ENCODE measurements at places on chromosomes 6 and 20.

DNA sequence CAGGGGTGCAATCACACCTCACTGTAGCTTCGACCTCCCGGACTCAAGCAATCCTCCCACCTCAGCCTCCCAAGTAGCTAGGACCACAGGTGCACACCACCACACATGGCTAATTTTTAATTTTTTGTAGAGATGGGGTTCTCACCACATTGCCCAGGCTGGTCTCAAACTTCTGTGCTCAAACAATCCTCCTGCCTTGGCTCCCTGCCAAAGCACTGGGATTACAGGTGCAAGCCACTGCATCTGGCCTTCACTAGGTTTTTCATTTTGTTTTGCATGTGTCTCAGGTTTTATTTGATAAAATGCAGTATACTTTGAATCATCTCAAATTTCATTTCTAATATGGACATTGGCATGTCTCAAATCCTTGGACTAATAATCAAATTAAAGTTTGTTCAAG, 98.7 kb downstream of the SLC16A10 start:
- no peak for DNase-seq

GRCh38 chr6:110310861-110311446, 47.2 kb downstream of the METTL24 start:
- no peak for DNase-seq

DNA sequence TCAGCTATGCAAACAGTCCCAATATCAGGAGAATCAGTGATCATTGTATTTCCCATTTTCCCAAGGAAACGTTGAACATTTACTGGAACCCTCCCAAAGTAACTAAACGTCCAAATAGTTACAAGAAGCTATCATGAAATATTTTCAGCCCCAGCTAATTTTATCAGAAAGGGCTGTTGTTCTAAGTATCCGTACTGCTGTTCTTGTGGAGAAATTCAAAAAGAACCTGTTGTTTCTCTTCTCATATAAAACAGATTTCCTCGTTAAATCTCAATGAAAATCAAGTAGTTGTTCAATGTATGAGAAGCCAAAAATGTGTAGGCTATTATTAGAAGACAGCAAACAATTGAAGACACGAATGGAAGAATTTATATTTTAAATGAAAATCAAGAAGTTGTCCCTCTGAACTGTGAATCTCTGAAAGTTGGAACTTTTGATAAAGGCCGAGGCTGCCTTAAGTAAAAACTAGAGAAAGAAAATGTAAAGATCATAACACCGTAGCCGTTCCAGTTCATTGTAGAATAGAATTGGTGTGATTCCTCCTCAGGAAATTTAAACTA, 107.7 kb downstream of the HFE start:
- DNase-seq: no peak

DNA sequence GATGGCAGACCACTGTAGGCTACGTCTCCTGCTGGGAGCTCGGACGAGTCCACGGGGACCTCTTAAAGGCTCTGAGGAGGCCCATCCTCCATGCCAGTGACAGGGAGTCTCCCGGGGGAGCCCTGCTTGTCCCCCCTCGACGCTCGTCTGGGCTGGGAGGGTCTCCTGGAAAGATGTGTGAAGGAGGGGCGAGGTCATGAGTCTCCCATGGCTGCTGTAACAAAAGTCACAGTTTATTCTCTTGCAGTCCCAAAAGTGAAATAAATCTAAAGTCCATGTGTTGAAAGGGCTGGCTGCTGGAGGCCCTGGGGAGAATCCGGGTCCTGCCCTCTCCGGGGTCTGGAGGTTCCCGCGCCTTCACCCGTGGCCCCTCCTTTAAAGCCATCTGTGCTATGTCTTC, 67.1 kb upstream of the GATA5 start:
- no peak for DNase-seq

GRCh38 chr20:38997622-38998021, 35.5 kb downstream of the DHX35 start:
- peak; percentile 5 for DNase-seq

GRCh38 chr6:156976216-156977127, 199.3 kb downstream of the ARID1B start:
- peak; percentile 9 for DNase-seq

- DNase-seq: no peak
These were observed 42.6 kb upstream of the IRF4 start for GRCh38 chr6:348860-349396.

- DNase-seq: no peak
These were observed 210.0 kb downstream of the OGFRL1 start for GRCh38 chr6:71498638-71499037.
